ENCODE measurements at places on chromosomes 2 and 18. TPM values are rescaled to one million over a fixed set of nuclear protein-coding genes. Genes with fewer than 3 reads are reported as not detected.

SMYD5 gene
- total RNA-seq = 41.0 TPM

TRIM43 gene
- not detected for total RNA-seq

TMEM150A gene
- 23.1 TPM for total RNA-seq

SNORC gene
- 0.94 TPM for total RNA-seq

CKAP2L gene
- not detected for total RNA-seq

CAPN13 gene
- not detected for total RNA-seq

HRH4 gene
- total RNA-seq = 0.07 TPM

SCYGR1 gene
- total RNA-seq = not detected

INO80C gene
- 37.9 TPM for total RNA-seq

RGPD3 gene
- total RNA-seq = 0.37 TPM

MRPL44 gene
- total RNA-seq = 26.7 TPM
